Stimulated activated CD4-positive, alpha-beta T cell treated with anti-CD3 and anti-CD28 coated beads, TNF-alpha, amount 100 ng/mL, for 24 hours (primary cell): ENCODE measurements at places on chromosomes 12 and 14.

- DNase-seq: no peak
These were observed 96.3 kb downstream of the PAX9 start for GRCh38 chr14:36757734-36758601.

- no peak for DNase-seq
These were observed 144.6 kb downstream of the RAD51B start for GRCh38 chr14:67963960-67964812.

DNA sequence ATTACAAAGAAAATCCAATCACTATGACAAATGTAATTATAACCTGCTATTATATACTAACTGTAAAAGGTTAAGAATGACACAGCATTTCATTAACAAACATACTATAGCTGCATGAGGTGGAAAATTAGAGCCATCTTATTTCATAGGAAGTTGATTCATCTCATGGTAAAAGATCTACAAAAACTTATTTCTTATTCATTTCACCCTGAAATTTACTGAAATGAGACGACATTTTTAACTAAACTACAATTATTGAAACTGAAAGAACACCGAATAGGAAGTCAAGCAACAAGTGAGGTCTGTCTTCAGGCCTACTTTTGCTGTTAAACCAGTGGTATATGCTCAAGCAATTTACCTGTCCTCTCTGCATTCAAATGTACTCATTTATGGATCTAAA lies 87.2 kb downstream of the CEP83 start:
- no peak for DNase-seq

GRCh38 chr12:118480235-118480634 lies 103.9 kb downstream of the SUDS3 start:
- no peak for DNase-seq

- no peak for DNase-seq
These were observed 16.1 kb upstream of the WSCD2 start for GRCh38 chr12:108112832-108113556.
